NAMALWA (cell line): ENCODE measurements at places on chromosomes 5 and 9.
A peak's percentile ranks its signal among the peaks of the same experiment; 100 is the strongest.

- DNase-seq: no peak
These were observed 344.8 kb downstream of the MTRR start for GRCh38 chr5:8213701-8214240.

GRCh38 chr5:116178925-116179324, 94.1 kb downstream of the COMMD10 start:
- no peak for DNase-seq

GRCh38 chr5:14295610-14296009, 152.5 kb downstream of the TRIO start:
- no peak for DNase-seq

GRCh38 chr9:131727795-131728545, 11.9 kb downstream of the RAPGEF1 start:
- peak; percentile 73 for DNase-seq

DNA sequence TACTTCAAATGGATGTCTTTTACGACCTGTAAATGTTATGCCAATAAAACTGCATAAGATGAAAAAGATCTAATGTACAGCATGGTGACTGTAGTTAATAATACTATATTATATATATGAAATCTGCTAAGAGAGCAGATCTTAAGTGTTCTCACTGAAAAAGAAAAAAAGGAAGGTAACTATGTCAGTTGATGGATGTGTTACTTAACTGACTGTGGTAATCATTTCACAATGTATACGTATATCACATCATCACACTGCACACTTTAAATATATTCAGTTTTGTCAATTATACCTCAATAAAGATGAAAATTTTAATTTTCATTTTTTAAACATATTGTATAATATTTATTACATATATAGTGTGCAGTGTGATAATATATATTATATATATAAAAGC, 31.9 kb downstream of the THBS4 start:
- no peak for DNase-seq

DNA sequence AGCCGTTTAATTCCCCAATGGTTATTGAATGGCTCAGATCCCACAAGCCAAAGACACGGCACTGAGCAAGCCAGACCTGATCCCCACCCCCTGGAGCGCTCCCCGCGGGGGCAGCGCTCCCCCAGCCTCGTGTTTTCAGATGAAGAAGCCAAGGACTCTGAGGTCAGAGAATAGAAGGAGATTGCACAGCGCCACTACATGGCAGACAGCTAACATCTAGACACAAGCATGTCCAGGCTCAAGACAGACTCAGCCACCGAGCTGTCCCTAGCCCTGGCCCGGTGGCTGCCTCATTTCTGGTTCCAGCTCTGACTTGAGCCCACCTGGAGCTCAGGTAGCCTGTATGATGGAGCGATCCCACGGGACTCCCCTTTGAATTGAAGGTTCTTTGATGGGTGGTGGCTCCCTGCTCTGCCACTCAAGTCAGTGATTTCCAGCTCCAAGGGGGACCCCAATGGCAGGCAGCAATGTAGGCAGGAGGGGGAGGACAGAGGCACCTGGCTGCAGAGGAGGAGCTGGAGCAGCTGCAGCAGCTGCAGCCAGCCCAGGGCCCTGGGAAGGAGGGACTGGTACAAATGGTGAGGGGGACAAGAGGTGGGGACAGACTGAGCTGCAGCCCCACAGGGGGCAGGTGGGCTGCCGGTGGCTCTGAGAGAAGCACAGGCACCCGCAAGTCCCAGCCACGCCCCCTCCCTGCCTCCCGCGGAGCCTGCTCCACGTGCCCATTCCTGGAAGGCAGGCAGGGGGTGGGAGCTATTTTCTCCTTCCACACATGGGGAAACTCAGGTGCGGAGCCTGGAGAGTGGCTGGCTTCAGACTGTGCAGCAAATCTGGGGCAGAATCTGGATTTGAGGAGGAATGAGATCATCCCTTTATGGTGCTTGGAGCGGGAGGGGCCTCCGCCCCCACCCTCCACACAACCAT, 40.2 kb downstream of the NTNG2 start:
- DNase-seq: no peak

DNA sequence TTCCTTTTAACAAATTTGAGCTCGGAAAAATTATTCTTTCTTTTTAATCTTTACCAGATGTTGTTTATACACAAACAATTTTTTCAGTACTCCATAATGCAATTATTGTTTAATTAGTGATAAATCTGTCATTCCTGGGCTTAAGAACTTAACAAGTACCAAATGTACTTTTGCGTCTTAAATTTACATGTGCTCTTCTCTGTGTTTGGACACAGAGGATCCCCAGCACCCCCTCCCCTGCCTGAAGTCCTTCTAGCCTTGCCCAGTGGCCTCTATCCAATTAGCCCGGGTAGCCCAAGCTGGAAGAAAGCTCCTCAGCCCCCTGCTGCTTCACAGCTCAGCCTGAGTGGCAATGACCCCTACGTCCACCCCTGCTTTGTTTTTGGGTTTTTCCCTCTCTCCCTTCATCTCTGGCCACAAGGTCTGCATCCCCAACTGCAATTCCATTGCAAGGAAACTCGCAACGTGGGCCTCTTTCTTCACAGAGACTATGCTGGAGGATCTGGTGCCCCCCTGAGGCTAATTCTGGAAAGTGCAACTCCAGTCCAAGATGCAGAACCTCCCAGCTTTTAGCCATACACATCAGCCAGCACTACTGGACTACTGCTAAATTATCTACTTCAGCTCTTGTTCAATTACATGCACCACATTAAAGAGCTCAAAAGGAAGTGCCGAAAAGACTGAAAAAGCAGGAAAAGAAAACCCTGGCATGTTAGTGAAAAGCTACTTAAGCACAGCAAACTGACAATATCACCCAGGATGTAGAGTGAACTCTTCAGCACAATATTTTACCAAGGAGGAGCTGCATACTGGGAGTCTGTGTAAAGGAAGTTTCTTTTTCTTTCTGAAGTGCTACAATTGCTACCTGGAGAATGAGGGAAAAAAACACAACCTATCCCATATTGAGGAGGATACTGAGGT, 186.2 kb downstream of the FANCC start:
- peak; percentile 72 for DNase-seq

DNA sequence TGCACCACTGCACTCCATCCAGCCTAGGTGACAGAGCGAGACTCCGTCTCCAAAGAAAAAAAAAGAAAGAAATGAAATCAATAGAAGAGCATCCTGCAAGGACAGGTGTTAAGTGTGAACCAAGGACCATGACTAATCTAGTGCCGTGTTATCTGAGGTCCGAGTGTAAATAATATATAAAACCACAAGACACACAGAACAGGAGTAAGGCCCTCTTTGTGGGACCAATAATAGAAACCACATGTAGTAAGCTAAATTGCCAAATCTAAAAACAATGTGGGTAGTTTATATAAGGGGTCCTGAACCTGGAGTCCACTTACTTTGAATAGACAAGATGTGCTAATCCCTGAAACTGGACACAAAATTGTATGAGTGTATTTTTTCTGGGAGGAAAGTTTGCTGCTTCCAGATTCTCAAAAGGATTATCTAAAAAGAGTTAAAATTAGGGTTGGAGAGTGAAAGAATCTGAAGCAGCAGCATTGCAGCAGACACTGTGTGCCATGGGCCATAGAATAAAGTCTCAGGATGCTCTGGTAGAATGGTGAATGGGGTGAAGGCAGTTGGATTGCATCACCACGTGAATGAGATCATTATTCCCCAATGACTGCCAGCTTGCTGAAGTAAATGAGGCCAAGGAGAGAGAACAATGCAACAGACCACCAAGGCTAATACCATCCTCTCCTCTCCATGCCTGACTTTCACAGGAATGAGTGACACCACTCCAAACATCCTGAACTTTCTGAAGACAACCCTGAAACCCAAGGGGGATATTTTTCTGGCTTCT, 222.7 kb downstream of the DCP2 start:
- DNase-seq: no peak

- DNase-seq: no peak
These were observed 150.6 kb upstream of the ANKRD55 start for GRCh38 chr5:56383761-56384160.

DNA sequence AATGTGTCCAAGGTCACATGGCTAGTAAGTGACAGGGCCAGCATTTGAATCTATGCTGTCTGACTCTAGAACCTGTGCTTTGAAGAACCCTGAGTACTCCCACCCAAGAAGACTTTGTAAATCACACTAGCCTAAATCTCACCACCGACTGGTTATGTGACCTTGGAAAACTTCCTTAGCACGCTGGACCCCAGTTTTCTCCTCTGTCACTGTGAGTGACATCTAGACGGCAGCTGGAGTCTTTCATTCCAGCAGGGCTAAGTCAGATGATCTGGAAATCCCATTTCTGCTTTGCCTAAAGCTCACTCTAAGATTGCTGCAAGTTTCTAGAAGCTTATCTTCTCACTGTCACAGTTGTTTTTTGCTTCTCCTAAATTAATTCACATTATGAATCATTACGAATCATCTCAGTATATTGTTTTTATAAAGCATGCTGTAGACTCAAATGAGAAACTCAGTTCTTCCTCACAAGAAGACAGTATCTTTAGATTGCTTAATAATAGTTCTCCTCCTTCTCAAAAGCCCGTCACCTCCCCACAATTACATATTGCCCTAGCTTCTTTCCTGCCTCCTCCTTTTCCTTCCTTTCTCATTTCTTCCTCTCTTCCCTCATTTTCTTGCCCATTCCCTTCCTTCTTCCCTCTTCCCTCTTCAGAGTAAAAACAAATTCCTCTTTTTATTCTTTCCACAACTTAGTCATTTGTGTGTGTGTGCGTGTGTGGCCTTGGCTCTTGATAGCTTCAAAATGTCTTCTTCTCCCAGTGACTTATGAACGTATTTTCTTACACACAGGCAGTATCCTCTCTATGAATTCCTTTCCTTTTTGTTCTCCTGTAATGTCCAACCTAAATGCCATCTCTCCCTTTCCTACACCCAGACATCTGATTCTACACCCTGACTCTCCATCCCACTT, 16.8 kb downstream of the ALDOB start:
- DNase-seq: no peak

GRCh38 chr9:136049491-136050265, 45.4 kb downstream of the NACC2 start:
- no peak for DNase-seq

- no peak for DNase-seq
These were observed 6.3 kb downstream of the LHX3 start for GRCh38 chr9:136198605-136199083.

- peak; percentile 15 for DNase-seq
These were observed 128.5 kb upstream of the VLDLR start for GRCh38 chr9:2493109-2493508.

- DNase-seq: no peak
These were observed 63.2 kb downstream of the SNX24 start for GRCh38 chr5:122908662-122909061.

- no peak for DNase-seq
These were observed 4.7 kb upstream of the TNFSF8 start for GRCh38 chr9:114935119-114935518.
